ENCODE measurements at places on chromosomes 12 and 14. TPM values are rescaled to one million over a fixed set of nuclear protein-coding genes. Genes with fewer than 3 reads are reported as not detected.

Gene PTPRR
- 1.0 TPM for total RNA-seq

Gene OXA1L
- total RNA-seq, result 79.9 TPM

Gene ZCCHC8
- total RNA-seq, result 23.5 TPM

Gene STAC3
- 166 TPM for total RNA-seq

Gene E2F7
- total RNA-seq, result 1.0 TPM

Gene BIN2
- 3.1 TPM for total RNA-seq

Gene CCDC184
- 0.52 TPM for total RNA-seq

Gene TPH2
- not detected for total RNA-seq

Gene WNT1
- not detected for total RNA-seq

Gene ENO2
- total RNA-seq, result 2.6 TPM

Gene KCNC2
- 0.52 TPM for total RNA-seq

Gene FAM181A
- not detected for total RNA-seq

Gene RPL10L
- total RNA-seq, result not detected

Gene OR6C70
- not detected for total RNA-seq

Gene R3HDM2
- total RNA-seq, result 9.9 TPM

Gene GPR162
- total RNA-seq, result 8.9 TPM

Gene RAD51AP1
- total RNA-seq, result 4.2 TPM

Gene CPNE6
- not detected for total RNA-seq

Gene SERPINA6
- not detected for total RNA-seq

Gene OAS1
- total RNA-seq, result 8.9 TPM

Gene RNFT2
- total RNA-seq, result 1.0 TPM

Gene OTOGL
- 0.52 TPM for total RNA-seq

Gene KRT6A
- 1.6 TPM for total RNA-seq

Gene KRT73
- total RNA-seq, result under 0.01 TPM

Gene VASH1
- total RNA-seq, result 24.0 TPM

Gene PROX2
- total RNA-seq, result not detected

Gene NUAK1
- total RNA-seq, result 9.4 TPM

Gene TMEM19
- 36.0 TPM for total RNA-seq

Gene AMN
- total RNA-seq, result 1.0 TPM

Gene MYH7
- 426 TPM for total RNA-seq

Gene GPR65
- total RNA-seq, result 0.52 TPM

Gene SMIM41
- total RNA-seq, result not detected

Gene BATF
- total RNA-seq, result 1.0 TPM

Gene NXPH4
- not detected for total RNA-seq

Gene MSI1
- 1.0 TPM for total RNA-seq

Gene UNC79
- total RNA-seq, result under 0.01 TPM

Gene EMC9
- total RNA-seq, result 12.0 TPM

Gene RASSF8
- total RNA-seq, result 29.7 TPM

Gene POU6F1
- total RNA-seq, result 2.6 TPM

Gene TUBA1B
- 674 TPM for total RNA-seq

Gene PLEKHG7
- total RNA-seq, result 0.52 TPM

Gene SLC10A1
- not detected for total RNA-seq

Gene GTF2H3
- total RNA-seq, result 14.6 TPM

Gene PTGER2
- total RNA-seq, result 1.6 TPM

Gene PPP1R1A
- total RNA-seq, result 6.8 TPM

Gene AP1G2
- total RNA-seq, result 8.4 TPM

Gene EMP1
- total RNA-seq, result 40.2 TPM

Gene PRR4
- 2.6 TPM for total RNA-seq

Gene ZNF84
- total RNA-seq, result 20.9 TPM

Gene ADAMTS20
- 0.52 TPM for total RNA-seq

Gene C3AR1
- 7.8 TPM for total RNA-seq

Gene GYS2
- not detected for total RNA-seq

Gene TMTC1
- 37.6 TPM for total RNA-seq

Gene NRXN3
- total RNA-seq, result 0.52 TPM

Gene SCARB1
- total RNA-seq, result 5.2 TPM

Measured in skeletal muscle tissue (tissue), 5 donors.